SK-N-MC (cell line): ENCODE measurements at places on chromosomes 3 and 15.

GRCh38 chr3:13638927-13639326 lies 90.0 kb downstream of the FBLN2 start:
- DNase-seq = no peak

DNA sequence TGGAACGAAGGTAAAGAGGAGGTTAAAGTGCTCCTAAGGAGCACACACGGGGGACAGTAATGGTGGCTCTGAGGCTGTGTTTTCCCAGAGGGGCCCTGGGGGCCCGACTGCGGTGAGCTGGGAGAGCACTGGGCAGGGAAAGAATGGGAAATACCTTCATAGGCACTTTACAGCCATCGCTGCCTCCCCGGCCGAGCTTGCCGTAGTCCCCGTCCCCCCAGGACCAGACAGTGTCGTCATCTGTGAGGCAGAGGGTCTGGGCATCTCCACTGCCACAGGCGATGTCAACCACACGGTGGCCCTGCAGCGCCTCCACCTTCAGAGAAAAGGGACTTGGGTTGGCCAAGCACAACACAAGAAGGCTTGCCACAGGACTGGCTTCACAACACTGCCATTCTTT lies 32.8 kb upstream of the OCA2 start:
- DNase-seq = no peak

DNA sequence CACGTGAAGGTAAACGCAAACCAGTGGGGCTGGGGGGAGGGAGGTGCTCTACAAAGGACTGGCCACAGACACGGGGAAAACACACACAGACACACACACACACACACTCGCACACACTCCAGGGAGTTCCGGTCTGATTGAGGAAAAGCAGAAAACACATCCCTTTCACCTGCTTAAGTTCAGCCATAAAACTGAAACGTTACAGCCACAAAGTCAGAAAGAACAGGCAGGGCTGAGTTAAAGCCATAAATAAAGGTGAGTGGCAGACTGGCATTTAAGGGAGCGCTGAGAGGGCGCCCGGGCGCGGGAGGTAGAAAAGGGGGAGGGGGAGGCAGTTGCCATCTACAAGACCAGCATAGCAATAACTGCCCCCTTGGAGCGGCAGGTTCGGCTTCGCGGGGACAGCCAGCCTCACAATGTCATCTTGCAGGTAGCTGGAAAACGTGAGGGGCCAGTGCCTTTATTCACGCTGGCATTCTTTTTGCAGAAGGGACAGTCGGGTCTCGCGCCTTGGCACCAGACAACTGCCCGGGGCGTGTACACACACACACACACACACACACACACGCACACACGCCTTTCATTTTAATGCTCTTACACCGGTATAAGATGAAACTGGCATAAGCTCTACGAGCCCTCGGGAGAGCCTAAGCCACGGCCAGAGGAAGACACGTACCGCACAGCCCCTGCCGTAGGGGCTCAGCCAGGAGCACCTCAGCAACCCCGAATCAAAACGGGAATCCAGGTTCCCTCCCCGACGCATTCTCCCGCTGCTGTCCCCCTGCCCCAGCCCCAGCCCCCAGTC lies 866 bp downstream of the TNIK start:
- DNase-seq = no peak

DNA sequence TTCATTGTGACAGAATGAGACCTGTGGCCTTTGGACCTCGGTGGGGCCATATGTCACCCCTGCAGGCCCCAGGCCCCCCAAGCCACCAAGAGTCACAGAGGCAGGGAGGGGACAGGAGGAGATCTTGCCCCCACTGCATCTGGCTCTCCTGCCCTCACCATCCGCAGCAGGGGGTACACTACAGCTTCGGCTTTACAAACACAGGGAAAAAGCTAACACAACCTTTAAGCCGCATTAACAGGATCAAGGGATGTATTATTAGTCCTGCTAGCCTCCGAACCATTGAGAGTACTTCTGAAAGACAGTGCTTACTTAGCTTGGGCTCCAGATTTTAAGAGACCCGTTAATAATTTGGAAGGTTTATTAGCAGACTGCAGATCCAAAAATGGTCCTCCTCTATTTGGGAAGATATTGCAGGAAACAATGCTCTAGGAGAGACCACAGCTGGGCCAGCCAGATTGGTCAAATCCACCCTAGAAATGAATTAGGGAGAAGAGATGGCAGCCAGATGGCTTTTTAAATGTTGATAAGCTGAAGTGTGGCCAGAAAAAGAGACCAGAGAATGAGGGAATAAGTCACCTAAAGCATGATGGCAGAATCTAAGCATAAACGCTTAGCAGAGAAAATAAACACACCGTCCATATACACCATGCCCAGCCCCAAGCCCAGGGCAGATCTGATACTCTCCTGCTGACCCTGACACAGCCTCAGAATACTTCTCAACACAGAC lies 31.5 kb downstream of the SRGAP3 start:
- DNase-seq = no peak

DNA sequence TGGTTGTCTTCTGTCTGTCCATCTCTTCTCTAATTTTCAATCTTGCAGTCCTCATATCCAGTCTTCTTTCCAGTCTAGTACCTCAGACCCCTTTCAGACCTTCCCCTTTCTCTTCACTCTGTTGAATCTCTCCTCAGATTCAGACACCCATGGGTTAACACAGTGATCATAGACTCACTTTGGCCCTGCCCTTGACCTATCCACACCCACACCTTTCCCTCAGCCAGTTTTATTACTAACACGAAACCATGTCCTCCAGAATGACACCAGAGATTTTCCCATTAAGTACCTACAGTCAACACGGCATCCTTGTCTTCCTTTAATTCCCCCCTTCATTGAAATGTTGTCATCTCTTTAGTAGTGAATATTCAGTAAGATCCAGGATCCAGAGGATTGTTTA lies 74.5 kb upstream of the UBE2E2 start:
- DNase-seq = no peak

DNA sequence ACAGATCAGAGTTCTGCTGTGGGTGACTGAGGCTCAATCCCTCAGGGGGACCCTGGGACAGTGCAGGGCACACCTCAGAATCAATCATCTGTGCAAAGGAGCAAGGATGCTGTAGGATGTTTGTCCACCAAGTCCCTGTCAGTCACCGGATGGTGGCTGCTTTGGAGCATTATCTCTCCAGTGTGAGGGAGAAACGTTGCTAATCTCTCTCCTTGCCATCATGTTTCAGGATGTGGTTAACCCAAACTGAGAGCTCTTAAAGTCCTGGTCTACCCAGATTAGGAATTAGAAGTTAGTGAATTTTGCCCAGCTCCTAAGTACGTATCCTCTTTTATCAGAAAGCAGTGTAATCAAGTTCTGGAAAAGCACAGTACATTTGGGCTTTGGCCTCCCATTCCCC lies 26.2 kb upstream of the LRRC3B start:
- no peak for DNase-seq

DNA sequence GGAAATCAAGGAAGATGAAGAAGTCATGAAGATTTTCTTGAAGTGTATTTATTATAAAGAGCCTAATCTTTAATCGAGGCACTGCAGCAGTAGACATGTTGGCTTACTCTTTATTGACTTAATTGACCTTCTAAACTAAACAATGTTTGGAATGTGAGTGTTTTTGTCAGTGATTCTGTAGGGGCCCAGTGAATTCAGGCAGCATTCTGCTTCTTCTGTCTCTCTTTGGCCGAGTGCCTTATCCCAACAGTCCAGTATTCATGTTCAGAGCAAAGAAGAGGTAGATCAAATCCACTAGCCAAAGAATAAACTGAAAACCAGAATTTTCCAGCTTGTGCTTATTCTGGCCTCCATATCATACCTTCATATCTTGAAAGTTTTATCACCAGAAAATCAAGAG lies 55.7 kb downstream of the RLBP1 start:
- no peak for DNase-seq

GRCh38 chr15:91345736-91346135 lies 245.7 kb downstream of the SV2B start:
- no peak for DNase-seq

DNA sequence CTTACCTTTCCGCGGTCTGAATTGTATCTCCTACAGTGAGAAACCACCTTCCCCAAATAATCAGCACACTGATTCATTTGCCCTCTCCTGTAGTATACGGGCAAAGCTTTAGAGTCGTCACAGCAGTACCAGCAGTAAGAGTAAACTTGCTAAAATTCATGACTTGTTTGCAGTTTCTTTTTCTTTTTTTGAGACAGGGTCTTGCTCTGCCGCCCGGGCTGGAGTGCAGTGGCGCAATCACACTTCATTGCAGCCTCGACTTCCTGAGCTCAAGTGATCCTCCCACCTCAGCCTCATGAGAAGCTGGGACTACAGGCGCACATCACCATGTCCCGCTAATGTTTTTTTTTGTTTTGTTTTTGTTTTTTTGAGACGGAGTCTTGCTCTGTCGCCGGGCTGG lies 11.9 kb downstream of the SCAMP5 start:
- DNase-seq = no peak

GRCh38 chr3:15164340-15164739 lies 41.7 kb upstream of the CAPN7 start:
- DNase-seq = no peak

GRCh38 chr3:13800064-13800463 lies 79.8 kb downstream of the WNT7A start:
- DNase-seq = no peak

DNA sequence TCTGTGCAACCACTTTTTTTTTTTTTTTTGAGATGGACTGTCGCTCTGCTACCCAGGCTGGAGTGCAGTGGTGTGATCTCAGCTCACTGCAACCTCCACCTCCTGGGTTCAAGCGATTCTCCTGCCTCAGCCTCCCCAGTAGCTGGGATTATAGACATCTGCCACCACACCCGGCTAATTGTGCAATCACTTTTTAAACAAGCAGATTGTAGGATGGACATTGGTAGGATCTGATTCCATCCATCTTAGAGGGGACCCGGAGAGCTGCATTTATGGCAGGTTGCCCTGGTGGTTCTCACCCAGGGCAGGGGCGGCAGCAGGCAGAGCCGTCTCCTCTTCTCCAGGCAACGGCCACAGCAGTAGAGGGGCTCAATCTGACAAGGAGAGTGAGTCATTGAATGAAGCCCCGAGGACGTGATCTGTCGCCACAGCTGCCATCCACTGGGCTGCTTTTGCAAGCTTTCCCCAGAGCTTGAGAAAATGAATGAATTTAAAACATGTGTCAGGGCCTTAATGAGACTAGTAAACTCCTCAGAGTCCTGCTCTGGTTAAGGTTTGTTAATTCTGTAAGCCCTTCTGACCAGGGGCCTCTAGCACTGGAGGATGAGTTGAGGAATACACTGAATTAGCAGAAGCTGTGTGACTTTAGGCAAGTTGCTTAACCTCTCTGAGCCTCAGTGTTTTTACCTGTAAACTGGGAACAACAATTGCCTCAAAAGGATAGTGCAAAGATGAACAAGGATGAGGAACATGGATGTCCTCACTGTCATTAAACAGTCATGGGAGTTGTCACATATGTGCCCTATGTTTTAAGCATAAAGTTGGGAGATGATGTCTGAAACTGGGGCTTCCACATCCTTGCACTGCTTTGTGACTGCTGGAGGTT lies 129.1 kb downstream of the ASB7 start:
- no peak for DNase-seq

GRCh38 chr3:44252332-44252959 lies 10.8 kb downstream of the TOPAZ1 start:
- no peak for DNase-seq
